ENCODE measurements at places on chromosomes 11 and 22. TPM values are rescaled to one million over a fixed set of nuclear protein-coding genes. Genes with fewer than 3 reads are reported as not detected.

The CRYBB3 gene
- total RNA-seq, result not detected

The ALDH3B2 gene
- total RNA-seq, result not detected

The APOA4 gene
- not detected for total RNA-seq

The YWHAH gene
- total RNA-seq, result 291 TPM

Measured in spinal cord (tissue), 10 donors.